NCI-H510A (cell line): ENCODE measurements at places on chromosomes 1 and 21.

- DNase-seq, result no peak
Observed at GRCh38 chr1:160159846-160160245, 8.4 kb downstream of the ATP1A4 start.

DNA sequence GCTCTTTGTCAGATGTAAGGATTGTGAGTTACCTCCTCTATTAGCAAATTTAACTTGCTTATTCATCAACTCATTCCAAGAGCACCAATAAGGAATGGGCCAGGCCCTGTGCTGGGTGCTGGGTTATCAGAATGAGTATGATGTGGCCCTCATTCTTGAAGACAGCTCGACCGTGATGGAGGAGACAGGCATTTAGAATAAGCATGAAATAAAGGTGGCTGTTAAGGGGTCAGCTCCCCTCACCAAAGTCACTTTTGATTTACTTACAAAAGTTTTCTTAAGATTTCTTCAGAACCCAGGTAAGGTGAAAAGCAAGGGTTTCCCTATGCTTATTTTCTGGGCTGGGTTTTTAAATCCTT is 15.3 kb upstream of the PADI1 start:
- no peak for DNase-seq

- DNase-seq, result no peak
Observed at GRCh38 chr1:54995013-54995760, 3.5 kb upstream of the BSND start.

DNA sequence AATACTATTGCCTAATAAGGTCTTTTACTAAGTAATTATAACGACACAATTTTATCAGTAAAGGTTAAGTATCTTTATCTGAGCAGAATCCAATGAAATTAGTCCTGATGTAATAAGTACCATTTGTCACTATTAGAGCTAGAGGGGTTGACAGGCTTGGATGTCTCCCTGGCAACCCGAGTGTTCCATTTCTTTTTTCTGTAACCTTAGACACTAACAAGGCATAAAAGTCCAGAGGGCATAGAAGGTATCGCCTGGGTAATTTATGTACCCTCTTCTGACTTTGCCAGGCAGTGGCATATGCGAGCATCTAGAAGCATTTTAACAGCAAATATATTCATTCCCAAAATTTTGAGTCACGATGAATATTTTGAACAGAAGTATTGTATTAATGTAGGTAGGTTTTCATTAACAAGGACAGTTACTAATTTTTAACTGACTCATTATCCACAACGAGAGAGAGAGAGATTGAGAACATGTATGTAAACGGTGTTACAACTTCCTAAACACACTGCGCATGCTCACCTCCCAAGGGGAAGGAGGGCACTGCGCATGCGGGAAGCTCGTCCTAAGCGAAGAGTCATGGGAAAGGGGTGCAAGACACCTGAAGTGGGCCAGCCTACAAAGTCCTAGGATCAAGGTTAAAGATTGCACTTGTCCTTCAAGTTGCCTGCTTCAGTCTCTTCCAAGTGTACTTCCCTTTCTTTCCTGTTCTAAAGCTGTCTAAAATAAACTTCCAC is 423.9 kb downstream of the DSCAM start:
- no peak for DNase-seq

- DNase-seq, result no peak
Observed at GRCh38 chr1:39392851-39393573, 98.4 kb upstream of the BMP8A start.

DNA sequence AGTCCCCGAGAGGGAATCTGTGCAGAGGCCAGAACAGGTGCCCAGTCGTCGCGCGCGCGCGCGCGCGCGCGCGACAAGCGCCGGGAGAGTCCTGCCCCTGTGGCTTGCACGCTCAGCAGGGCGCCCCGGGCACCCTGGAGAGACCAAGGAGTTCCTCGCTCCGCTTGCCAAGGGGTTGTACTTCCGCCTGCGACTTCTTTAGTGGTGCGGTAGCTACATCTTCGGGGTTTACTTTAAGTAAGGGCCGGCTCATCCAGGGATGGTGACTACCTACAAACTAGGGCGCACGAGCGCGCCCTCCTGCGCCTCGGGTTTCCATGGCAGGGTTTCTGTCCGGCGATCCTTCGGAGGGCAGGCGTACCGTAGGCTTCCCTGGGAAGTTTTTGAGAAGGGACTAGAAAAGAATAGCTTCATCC is 1.4 kb downstream of the LHX4 start:
- DNase-seq, result no peak

DNA sequence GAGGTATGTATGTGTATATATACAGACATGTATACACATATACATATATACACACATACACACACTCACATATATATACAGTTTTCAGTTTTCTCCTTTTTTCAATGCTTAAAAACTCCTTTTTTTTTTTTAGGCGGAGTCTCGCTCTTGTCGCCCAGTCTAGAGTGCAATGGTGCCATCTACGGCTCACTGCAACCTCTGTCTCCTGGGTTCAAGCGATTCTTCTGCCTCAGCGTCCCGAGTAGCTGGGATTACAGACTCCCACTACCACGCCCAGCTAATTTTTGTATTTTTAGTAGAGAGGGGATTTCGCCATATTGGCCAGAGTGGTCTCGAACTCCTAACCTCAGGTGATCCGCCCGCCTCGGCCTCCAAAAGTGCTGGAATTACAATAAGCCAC is 27.0 kb downstream of the STYXL2 start:
- DNase-seq, result no peak

- DNase-seq, result no peak
Observed at GRCh38 chr1:55927702-55928290, 651.6 kb downstream of the PLPP3 start.

DNA sequence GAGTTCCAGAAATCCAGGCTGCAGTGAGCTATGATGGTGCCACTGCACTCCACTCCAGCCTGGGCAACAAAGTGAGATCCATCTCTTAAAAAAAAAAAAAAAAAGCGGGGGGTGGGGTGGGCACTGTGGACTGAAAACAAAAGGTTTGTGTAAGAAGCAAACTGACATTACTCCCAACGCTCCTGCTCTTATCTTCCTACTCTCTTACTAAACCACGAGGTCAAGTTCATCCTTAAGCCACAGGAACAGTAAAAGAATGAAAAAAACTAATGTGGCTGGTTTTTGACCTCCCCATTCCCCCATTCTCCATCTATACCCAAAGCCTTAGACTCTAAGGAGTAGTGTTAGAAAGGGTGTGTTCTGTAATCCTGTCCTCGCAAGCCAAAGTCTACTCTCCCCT is 30.8 kb downstream of the TFAP2E start:
- DNase-seq, result no peak

DNA sequence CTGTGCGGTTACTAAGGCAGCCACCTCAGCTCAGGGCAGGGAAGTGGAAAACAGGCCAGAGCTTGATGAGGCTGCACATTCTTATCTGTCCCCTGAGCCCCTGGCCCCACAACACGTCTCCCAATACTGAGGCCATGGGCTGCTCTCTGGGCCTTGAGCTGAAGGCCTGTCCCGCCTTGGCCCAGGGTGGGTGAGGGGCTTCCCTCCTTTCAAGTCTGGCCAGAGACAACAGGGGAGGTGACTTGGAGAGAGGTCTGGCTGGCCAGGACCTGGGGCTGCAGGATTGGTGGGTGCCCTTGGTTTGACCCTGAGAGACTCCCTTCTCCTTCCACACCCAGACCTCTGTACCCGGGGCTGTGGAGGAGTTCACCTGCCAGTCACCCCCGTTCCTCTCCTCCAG is 563.8 kb downstream of the PTPRU start:
- DNase-seq, result no peak

GRCh38 chr1:180528868-180529470 is 26.6 kb upstream of the ACBD6 start:
- DNase-seq, result no peak

DNA sequence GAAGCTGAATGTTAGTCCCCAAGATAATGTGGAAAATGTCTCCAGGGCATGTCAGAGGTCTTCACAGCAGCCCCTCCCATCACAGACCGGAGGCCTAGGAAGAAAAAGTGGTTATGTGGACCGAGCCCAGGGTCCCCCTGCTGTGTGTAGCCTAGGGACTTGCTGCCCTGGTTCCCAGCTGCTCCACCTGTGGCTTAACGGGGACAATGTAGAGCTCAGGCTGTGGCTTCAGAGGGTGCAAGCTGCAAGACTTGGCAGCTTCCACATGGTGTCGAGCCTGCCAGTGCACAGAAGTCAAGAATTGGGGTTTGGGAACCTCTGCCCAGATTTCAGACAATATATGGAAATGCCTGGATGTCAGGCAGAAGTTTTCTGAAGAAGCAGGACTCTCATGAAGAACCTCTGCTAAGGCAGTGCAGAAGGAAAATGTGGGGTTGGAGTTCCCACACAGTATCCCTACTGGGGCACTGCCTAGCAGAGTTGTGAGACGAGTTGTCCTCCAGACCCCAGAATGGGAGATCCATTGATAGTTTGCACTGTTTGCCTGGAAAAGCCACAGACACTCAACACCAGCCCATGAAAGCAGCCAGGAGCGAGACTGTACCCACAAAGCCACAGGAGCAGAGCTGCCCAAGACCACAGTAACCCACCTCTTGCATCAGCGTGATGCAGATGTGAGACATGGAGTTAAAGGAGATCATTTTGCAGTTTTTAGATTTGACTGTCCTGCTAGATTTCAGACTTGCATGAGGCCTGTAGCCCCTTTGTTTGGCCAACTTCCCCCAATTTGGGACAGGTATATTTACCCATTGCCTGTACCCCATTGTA is 204.9 kb downstream of the MRPL39 start:
- DNase-seq, result no peak

DNA sequence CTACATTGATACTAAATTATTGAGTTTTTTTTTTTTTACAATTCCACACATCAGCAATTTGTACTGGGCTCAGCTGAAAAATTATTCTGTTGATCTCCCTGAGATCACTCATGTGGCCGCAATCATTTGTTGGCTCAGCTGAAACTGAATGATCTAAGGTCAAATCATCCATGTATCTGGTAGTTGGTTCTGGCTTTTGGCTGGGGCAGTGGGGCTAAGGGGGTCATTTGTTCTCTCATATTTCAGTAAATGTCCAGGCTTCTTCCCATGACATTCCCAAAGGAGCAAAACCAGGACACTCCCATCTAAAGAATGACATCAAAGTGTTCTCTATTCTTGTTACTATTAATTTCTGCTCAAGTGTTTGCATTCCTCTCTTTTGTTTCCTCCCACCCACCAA is 806.7 kb upstream of the ADGRL2 start:
- no peak for DNase-seq

- DNase-seq, result no peak
Observed at GRCh38 chr1:61926597-61926996, 184.3 kb downstream of the PATJ start.

GRCh38 chr1:63082766-63083165 is 239.6 kb upstream of the FOXD3 start:
- DNase-seq, result no peak

- no peak for DNase-seq
Observed at GRCh38 chr21:17537299-17537698, 24.5 kb downstream of the CXADR start.

- no peak for DNase-seq
Observed at GRCh38 chr1:155195201-155196102, 12.2 kb downstream of the THBS3 start.

- no peak for DNase-seq
Observed at GRCh38 chr1:58363585-58363984, 182.9 kb downstream of the OMA1 start.

- no peak for DNase-seq
Observed at GRCh38 chr1:242187171-242187570, 188.3 kb upstream of the MAP1LC3C start.

GRCh38 chr21:34599534-34600101 is 15.3 kb downstream of the RCAN1 start:
- DNase-seq, result no peak

DNA sequence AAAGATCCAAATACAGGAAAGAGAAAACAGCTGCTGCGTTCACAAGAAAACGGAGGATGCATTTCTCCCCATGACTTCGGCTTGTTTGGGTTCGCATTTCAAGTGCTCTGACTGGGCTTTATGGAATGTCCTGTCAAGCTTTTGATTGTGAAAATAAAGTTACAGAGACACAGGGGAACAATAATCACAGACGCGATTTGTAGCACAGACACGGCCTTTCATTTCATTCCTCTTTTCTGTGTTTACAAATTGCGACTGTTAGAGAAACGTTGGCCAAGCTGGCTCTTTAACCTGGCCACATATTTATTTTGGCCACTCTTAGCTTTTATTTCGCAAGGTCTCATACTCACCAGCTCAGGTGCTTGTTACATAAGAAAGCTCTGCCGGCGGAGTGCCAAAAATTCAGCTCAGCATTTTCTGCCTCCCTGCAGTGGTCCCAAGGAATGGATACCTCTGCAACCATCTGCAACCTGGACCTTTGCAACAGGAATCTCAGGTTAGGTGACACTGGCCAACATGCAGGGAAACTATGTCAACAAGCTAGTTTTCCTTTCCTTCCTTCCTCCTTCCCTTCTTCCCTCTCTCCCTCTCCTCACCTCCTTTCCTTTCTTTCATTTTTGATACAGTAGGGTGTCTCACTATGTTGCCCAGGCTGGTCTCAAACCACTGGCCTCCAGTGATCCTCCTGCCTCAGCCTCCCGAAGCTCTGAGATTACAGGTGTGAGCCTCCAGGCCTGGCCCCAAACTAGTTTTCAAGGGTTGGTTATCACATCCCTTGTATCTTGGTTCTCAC is 58.2 kb upstream of the SLC45A1 start:
- DNase-seq, result peak; percentile 95

DNA sequence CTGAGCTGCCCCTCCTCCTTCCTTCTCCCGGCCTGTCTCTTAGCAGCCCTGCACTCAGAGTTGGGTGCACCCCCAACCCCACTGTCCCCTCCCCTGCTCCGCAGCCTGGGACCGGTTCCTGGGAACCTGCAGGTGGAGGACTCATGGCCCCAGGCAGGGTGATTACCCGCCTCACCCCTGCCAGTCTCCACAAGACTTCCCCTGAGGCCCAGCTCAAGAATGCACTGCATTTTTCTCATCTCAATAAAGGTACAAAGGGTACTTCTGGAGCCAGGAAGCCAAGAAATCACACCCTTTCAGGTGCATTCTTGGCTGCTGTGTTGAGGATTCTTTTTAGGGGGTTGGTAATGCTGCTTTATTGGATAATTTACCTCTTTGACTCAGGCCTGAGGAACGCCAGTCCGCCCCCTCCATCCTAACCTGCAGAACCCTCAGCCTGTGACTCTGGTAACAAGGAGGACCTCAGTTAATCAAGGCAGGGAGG is 126.3 kb upstream of the TMPRSS2 start:
- no peak for DNase-seq

DNA sequence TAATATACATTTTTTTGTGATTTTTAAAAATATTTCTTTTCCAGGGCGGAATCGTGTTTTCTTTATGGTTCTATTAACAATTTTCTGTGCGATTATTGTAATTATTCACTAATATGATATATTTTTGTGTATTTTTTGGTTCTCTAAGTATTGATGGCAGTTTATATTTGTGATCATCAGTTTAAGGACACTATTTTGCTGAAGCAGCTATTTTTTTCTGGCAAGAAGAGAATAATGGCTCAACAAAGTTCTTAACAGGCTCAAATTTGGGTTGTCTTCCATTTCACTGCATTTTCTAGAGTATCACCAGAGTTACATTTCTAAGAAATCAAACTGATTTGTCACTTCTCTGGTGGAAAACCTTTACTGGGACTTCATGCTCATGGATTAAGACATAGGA is 178.4 kb downstream of the HS2ST1 start:
- DNase-seq, result no peak

GRCh38 chr1:80624682-80625081 is 1176.1 kb upstream of the ADGRL2 start:
- DNase-seq, result no peak
